ENCODE measurements at places on chromosomes 2 and 18.

DNA sequence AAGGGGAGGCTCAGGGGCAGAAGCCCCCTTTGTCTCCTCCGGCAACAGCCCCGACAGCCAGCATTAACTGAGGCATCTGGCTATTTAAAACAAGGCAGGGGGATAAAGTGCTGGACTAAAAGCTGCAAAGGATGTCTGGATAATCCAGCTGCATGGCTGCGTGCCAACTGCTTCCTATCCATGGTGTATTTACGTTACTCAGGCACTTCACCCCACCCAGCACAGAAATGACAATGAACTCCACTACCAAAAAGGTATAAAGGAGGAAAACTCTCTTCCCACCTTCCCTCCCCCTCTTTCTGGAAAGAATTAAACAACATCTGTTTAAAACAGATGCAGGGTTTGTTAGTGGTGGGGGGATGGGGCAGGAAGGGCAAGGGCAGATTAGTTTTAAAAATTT is 82.5 kb downstream of the SPRED2 start:
- no peak for DNase-seq

- DNase-seq, result no peak
Observed at GRCh38 chr2:112683550-112684414, 37.0 kb upstream of the NT5DC4 start.

DNA sequence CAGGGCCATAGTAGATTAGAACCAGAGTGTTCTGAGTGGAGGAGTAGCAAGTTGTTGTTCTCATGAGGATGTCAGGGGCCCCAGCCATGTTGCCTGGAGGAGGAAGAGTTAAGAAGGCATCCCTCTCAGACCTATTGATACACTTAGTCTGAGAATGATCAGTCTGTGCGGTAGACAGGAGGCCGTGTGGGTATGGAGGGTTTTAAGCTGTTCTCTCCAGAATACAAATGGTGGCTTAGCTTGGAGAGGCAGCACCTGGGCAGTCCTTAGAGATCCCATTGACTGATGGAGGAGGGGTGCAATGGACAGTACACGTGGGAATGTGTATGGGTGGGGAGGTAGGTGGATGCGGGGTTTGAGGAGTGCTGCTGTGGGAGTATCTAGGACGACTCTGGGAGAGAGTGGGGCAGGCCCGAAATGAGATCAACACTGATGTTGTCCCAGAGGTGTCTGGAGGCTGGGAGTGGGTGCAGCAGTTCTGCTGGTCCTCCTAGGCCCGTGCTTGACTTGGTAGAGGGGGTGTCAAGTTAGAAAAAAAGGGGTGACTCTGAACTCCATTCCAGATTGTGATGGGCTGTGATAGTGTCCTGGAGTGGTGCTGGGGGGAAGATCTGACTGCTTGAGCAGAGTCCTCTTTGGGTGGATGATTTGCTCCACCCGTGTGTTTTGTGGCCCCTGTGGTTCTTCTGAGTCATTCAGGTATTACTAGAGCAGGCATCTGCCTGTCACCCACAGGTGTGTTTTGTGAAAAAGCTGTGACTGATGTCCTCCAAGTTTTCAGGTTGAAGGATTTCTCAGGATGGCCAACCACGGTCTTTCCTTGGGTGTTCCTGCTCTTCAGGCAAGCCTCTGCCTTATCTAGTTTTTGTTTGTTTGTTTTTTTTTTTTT is 44.7 kb downstream of the C2orf42 start:
- no peak for DNase-seq

DNA sequence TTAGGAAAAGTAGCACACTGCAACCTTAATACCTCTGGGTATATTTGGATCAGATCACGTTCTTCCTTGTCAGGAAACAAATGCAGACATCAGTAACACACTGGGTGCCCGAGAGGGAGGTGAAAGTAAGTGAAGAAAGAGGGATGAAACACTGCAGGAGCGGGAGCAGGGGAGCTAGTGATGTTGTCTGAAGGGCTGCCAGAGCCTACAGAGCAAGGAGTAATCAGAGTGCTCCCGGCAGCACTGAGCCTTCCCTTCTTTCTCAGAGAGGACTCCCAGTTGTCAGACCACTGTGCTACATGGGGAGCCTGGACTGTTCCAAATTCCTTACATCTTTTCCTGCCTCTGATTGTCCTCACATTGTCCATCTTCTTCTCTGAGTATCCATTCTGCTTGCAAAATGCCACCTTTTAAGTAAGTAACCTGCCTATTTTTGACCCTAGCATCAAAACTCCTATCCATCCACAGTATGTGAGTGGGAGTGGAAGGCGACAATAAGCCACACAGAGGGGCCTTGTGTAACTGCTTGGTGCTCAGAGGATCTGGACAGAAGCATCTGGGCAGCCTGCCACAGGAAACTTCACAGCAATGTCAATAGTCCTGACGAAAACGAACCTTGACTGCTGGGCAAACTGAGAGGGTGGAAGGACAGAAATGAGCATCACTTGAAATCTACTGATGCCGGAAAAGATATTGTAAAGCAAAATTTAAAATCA is 10.8 kb upstream of the NAB1 start:
- no peak for DNase-seq

DNA sequence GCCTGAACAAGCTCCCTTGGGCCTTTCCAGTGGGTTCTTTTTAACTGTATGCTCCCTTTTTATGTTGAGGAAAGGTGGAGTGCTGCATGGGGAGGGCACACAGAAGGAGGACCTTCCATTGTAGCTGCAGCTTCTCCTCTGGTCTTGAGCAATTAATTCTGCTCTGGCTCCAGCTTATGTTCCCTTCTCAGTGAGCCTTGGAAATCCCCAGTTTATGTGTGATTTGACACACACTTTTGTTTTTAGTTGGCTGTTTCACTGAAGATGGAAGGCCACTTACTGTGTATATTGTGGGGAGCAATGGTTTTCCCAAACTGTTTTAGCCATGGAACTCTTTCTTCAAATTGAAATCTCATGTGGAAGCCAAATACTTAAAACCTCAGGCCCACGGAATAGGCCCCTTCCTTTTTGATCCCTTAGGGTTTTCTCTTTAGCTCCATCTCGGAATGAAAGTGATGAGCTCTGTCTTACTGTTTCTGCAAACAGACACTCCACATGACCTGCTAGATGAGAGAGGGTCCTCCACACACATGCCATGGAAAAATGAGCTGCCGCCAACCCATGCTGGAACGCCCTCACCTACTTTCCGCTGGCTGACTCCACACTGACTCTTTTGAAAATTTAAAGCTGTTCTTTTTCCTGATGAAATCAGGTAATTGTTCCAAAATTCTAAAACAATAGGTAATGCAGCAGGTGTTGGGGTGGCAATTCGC is 280.9 kb upstream of the SIX2 start:
- DNase-seq, result no peak

DNA sequence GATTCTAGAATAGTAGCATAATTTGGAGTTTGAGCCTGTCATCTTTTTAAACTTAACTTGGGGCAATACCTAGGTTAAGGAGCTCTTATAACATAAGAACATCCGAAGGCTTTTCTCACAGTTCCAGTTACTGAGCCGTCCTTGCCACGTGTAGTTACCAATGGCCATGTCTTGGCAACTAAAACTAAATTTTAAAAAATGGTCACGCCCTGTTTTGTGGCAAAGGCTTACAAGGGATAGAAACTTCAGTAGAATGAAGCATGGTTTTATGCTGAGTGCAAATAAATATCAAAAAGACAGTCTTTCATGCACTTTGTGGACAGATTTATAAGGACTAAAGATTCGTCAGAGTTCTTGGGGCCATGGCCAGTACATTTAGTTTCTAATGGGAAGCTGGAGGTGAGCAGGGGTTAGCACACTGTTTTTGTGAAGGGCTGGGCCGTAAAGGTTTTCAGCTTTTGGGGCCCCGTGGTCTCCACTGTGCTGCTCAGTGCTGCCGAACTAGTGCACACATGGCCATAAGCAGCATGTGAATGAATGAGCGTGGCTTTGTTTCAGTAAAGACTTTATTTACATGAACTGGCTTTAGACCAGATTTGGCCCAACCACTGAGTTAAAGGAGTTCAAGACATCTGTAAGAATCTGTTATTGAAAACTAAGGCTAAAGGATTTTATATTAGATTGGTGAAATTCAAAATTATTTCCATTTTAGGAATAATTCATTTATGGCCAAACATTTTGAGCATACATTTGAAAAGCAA is 41.1 kb downstream of the GRHL1 start:
- DNase-seq, result no peak

DNA sequence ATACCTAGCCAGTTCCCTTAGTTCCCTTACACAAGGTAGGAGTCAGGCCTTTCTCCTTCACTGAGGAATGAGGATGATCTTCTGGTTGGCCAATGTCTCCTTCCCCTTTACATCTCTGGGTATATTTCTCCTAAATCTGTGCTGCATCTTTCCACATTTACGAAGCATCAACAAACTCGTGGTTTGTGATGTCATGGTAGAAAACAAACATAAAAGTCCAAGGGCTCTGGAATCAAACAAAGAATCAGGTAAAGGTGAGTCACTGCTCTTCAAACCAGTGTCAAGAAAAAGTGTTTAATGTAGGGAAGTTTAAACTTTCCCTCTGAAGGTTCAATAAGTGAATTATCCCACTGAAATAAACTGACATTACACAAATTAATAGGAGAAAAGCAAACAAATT is 122.9 kb downstream of the METTL8 start:
- no peak for DNase-seq

Measured in AG09319 (cell line).